Esophagus muscularis mucosa (tissue), 4 donors: ENCODE measurements at places on chromosomes 5 and 9. TPM values are rescaled to one million over a fixed set of nuclear protein-coding genes. Genes with fewer than 3 reads are reported as not detected.

DNA sequence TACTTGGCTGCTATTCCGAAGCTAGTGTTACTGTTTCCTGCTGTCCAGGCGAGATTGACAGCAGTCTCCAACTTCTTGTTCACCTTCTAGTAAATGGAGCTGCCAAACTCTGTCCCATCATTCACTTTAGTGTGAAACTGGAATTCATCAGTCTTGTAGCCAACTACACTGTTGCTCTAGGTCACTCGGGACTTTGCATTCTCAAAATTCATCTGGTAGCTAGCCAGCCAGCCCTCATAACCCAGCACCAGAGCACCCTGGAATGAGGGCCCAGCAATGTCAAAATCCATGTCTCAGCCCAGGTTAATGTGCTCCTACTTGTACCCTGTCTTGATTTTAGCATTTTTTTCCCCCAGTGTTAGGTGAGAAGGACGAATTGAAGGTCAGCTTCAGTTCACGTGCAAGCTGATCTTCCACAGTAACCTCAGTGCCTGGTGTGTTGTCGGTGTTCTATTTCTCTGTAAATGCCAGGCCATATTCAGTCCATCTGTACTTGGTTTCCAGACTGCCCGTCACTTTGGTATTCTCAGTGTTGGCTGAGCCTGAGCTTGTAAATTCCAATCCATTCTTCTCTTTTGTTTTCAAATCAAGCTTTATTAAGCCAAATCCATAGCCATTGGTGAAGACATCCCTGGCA is 28.9 kb downstream of the ZNF169 start:
- no peak for DNase-seq

DNA sequence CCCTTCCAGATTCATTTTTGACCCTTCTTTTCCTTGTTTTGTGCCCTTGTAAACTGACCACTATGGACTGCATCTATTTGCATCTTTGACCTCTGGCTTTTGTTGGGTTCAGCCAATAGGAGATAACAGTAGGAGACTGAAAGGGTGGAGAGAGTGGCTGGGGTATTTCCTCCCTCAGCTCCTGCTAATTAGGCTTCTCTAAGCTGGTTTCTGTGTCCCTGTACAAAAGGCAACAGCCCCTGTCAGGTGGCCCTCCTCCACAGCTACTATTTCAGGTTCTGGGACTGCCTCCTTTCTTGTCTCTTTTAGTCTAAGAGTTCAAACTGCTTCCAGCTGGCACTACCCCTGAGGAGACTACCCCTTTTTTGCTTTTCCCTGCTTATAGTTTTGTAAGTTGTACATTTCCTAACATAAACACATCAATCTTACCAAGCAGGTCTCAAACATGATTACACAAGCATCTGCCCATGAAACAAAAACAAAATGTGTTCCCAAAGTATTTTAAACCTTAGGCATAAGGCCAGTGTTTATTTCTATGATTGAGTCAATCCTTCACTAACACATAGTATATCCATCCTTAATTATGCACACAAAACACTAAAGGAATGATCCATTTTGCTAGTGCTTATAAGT is 262.0 kb upstream of the TRPM3 start:
- DNase-seq = no peak

- no peak for DNase-seq
These were observed 61.8 kb upstream of the MAMDC2 start for GRCh38 chr9:69981686-69982445.

GRCh38 chr5:160175438-160176218 is 53.7 kb upstream of the FABP6 start:
- no peak for DNase-seq

GRCh38 chr9:92332577-92333281 is 7.0 kb downstream of the CENPP start:
- no peak for DNase-seq

- DNase-seq = no peak
These were observed at the start of gene PCDHB3 for GRCh38 chr5:141100243-141100805. TSS of gene PCDHB3 (plus strand) at chr5:141100473. CDS start at chr5:141100650, 177 bp downstream.

Gene ITGA1
- 232 TPM for total RNA-seq

Gene FOCAD
- total RNA-seq = 27.2 TPM
